Fibroblast of lung (primary cell): ENCODE measurements at places on chromosomes 7 and 10.

DNA sequence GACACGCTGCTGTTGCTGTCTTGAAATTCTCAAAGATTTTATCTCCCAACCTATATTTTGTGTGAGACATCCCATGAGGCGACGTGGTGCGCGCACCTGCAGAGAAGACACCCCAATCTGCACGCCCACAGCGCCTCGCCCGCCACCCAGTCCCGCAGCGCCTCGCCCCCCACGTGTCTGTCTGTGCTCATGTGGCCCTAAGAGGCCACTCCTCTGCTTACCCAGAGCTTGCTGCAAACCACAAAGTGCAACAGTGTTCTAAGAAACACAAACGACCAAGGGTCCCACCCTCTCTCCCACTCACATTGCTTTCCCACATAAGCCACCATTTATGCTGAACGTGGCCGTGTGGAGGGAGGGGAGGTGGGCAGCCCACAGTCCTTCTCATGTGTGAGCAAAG lies 287.2 kb downstream of the PTPRN2 start:
- H3K27ac ChIP-seq = no peak overlapping the region
- no peaks in the 10 kb centered on the region for H3K27me3 ChIP-seq
- DNase-seq = no peak
- H3K4me1 ChIP-seq = no peaks in the 10 kb centered on the region

DNA sequence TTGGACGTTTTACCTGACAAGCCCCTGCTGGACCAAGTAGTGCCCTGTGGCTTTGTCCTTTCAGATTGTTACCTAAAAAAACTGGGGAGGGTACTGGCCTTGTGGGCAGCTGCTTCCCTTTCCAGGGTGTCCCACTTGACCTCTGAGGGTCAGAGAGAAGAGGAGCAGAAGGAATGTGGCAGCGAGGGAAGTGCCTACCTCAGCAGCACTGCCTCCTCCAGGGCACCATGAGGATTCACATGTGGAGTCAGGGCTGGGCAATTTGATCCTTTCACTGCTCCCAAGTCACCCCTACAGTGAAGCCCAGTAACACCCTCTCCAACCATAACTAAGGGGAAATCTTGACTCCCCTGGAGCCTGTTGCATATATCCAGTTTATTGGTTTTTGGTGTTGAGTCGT lies 64.6 kb downstream of the ITGB1 start:
- no peak overlapping the region for H3K27ac ChIP-seq
- no peaks in the 10 kb centered on the region for H3K27me3 ChIP-seq
- no peak overlapping the region for H3K4me3 ChIP-seq
- no peak for DNase-seq
- H3K4me1 ChIP-seq = no peaks in the 10 kb centered on the region

GRCh38 chr10:27319752-27320431 lies 79.3 kb upstream of the ACBD5 start:
- peak overlapping the region; percentile 41 for H3K4me3 ChIP-seq
- H3K27me3 ChIP-seq = no peaks in the 10 kb centered on the region
- H3K27ac ChIP-seq = no peak overlapping the region
- no peaks in the 10 kb centered on the region for H3K36me3 ChIP-seq
- DNase-seq = peak; percentile 52

DNA sequence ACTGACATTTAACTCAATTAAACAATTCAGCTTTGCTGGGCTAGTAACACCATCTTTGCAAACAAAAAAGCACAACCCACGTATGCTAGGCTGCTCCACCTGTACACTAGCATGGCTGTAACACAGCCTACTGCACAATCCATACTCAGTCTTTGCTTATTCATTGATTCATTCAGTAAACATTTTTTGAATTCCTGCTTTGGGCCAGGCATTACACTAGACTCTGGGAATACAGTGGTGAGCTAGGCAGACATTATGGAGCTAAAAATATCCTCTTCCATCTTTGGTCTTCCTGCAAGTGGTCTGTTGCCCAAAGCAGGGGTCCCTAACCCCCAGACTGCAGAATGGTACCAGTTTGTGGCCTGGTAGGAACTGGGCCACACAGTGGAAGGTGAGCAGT lies 9.9 kb downstream of the CNNM1 start:
- DNase-seq = no peak
- H3K27ac ChIP-seq = no peak overlapping the region
- no peak overlapping the region for H3K4me3 ChIP-seq
- peaks cover 2% of the 10 kb centered on the region for H3K4me1 ChIP-seq

DNA sequence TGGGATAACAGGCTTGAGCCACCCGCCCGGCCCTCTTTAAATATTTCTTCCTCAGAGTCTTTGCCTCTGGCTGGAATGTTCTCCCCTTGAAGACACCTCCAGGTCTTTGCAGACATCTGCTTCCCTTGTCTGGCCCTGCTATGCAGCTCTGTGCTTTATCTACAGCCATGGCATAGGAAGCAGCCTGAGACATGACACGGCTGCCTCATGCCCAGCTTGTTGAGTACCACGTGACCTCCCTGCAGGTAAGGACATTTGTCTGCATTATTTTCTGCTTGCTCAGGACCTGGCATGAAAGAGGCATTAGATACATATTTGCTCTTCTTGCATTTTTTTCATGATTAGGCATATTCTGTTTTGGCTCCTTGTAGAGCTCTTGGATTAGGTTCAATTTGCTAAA lies 113.8 kb upstream of the KLF6 start:
- H3K4me3 ChIP-seq = no peak overlapping the region
- H3K27me3 ChIP-seq = no peaks in the 10 kb centered on the region
- no peak for DNase-seq
- no peak overlapping the region for H3K27ac ChIP-seq
- H3K36me3 ChIP-seq = no peaks in the 10 kb centered on the region

DNA sequence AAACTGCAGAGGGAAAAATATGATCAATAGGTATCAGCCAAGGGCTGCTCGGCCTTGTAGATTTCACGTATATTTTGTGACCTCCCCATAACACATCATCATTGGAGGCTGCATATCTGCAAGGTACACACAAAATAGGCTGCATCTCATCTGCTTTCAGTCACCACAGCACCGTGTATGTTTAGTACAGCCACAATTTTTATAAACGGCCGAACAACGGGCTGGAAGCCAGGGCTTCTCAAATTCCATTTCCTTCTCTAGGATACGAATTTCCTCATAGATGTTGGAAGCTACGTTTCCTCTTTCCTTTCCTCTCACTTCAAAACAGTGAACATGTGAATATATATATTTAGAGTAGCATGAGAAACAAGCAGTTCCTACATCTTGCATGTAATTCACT lies 20.2 kb upstream of the FOXK1 start:
- peak; percentile 68 for DNase-seq
- H3K36me3 ChIP-seq = no peaks in the 10 kb centered on the region
- no peak overlapping the region for H3K27ac ChIP-seq
- peaks cover 8% of the 10 kb centered on the region for H3K4me1 ChIP-seq
- no peak overlapping the region for H3K4me3 ChIP-seq
- H3K27me3 ChIP-seq = no peaks in the 10 kb centered on the region

DNA sequence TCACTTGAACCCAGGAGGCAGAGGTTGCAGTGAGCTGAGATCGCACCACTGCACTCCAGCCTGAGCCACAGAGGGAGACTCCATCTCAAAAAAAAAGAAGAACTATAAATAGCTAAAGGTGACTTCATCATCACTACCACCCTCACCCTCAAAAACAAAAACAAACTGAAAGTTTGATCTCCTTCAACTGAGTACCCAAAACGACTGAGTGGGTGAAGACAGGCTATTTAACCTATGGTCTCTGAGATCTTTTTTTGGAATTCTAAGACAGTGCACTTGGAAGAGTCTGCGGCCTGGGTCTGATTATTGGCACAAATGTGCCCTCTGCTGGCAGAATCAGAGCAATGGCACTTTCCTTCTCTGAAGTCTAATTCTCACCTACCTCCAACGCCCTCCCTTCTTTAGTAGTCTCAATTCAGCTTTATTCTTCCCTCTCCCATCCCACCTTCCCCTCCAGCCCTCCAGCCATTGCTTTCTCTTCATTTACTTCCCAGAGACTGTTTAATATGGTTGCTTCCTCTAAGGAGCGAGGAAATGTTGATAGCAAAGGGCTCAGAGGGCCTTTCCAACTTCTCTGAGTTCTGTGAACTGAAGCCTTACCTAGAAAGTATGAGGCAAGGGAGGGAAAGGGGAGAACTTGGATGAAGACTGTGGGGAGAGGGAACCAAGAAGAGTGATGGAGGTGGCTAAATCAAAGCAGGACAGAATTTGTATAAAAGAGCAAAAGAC lies 2.9 kb upstream of the MYOZ1 start:
- H3K36me3 ChIP-seq = no peaks in the 10 kb centered on the region
- DNase-seq = peak; percentile 79
- no peak overlapping the region for H3K4me3 ChIP-seq
- peaks cover 3% of the 10 kb centered on the region for H3K27me3 ChIP-seq
- H3K4me1 ChIP-seq = peaks cover 8% of the 10 kb centered on the region

DNA sequence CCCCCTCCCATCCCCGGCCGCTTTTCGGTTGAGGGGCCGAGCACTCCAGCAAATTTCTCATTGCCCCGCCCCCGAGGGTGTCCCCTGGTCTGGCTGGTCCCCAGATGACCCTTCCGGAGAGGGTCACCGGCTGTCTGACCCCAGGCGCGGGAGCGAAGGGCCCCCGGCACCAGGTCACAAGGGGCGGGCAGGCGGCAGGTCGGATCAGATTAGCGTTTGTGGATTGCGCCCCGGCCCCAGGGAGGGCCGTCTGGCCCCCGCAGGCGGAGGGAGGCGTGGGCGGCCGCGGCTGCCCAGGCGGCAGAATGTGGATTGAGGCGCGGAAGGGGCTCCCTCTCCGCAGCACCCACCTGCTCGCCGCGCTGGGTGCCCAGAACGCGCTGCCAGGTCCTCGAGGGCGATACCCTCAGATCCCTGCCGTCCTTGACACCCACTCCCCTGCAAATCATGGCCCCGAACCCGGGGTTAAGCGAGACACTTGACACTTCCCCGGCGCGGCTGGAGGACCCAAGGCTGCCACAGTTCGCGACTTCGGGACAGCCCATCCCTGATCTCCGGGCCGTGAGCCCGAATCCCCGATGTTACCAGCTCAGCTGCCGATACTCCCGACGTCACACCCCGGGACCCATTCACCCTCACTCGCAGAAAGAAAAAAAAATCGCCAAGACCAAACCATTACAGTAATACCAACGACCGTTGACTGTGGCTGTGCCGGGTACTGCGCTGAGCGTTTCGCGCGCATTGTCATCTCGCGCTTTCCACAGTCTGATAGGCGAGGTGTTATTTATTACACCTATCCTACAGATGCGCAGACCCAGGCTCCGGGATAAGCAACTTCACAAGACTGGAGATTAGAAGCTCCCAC lies 953 bp downstream of the NODAL start:
- DNase-seq = no peak
- H3K27me3 ChIP-seq = peaks cover 40% of the 10 kb centered on the region
- H3K4me3 ChIP-seq = no peak overlapping the region

- no peaks in the 10 kb centered on the region for H3K27me3 ChIP-seq
- H3K4me3 ChIP-seq = no peak overlapping the region
- no peak overlapping the region for H3K27ac ChIP-seq
- no peaks in the 10 kb centered on the region for H3K36me3 ChIP-seq
Measured at GRCh38 chr7:85875398-85875797, 688.5 kb upstream of the SEMA3D start.

DNA sequence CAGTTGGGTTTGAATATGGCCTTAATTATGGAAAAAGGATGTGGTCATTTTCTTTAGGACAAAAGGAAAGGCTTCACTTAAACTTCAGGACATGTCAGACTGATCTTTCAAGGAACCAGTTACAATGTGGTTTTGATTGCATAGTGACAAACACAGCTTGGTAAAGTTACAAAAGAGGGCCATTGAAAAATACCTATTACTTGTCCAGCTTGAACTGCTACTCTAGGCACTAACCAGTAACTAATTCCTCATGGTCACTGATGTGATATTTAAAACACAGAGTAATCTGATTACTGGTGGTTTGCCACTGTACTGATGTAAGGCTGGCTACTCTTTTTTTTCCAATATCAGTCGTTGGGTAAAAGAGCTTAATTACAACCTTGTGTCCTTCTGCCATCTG lies 22.6 kb downstream of the TES start:
- peak overlapping the region; percentile 13 for H3K27ac ChIP-seq
- H3K4me1 ChIP-seq = peaks cover 24% of the 10 kb centered on the region
- H3K36me3 ChIP-seq = no peaks in the 10 kb centered on the region
- DNase-seq = no peak
- H3K4me3 ChIP-seq = no peak overlapping the region

DNA sequence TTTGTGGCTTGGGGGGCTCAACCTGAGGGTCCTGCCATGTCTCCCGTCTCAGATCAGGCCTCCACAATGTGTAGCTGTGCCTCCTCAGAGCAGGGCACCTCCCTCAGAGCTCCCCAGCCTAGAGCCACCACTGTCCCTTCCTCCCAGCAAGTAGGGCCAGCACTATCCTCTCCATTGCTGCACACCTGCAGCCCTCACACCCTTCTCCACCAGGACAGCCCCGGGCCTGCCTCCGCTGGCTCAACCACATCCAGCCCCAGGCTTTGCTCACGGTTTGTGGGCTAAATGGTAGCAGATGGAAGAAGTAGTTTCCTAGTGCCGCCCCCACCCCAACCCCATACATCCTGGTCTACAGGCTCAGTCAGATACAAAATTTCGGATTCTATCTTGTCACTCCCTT lies 10.1 kb downstream of the NFKB2 start:
- no peaks in the 10 kb centered on the region for H3K4me1 ChIP-seq
- H3K27me3 ChIP-seq = peaks cover 31% of the 10 kb centered on the region
- no peak for DNase-seq
- H3K4me3 ChIP-seq = no peak overlapping the region
- no peak overlapping the region for H3K27ac ChIP-seq

- peak; percentile 98 for DNase-seq
- no peaks in the 10 kb centered on the region for H3K36me3 ChIP-seq
- H3K4me1 ChIP-seq = peaks cover 4% of the 10 kb centered on the region
Measured at GRCh38 chr7:75776295-75776971, 4.4 kb upstream of the CCL26 start.

GRCh38 chr7:143408252-143408685 lies 387 bp downstream of the EPHA1 start:
- no peak overlapping the region for H3K4me3 ChIP-seq
- peaks cover 3% of the 10 kb centered on the region for H3K27me3 ChIP-seq
- H3K36me3 ChIP-seq = no peaks in the 10 kb centered on the region

DNA sequence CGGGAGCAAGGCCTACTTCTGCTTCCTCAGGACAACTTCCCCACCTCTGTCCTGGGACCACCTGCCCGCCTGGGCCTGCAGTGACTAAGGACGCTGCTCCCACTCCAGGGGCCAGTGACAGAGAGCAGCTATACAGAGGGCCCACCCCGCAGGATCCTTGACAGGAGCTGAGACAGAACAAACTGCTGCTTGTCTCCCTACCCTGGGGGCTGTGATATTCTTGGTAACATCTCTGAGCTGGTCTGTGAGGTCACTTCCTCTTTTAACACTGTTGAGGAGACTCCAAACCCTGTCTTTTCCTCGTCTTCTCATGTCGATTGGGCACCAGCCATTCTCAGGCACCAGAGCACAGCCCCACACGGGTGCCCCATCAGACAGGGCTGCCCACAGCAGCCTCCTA lies 6.9 kb upstream of the MRPS24 start:
- H3K27ac ChIP-seq = no peak overlapping the region
- no peak overlapping the region for H3K4me3 ChIP-seq
- no peak for DNase-seq
- peaks cover 33% of the 10 kb centered on the region for H3K4me1 ChIP-seq

GRCh38 chr10:130761032-130761575 lies 550.4 kb downstream of the TCERG1L start:
- H3K4me1 ChIP-seq = no peaks in the 10 kb centered on the region
- no peaks in the 10 kb centered on the region for H3K36me3 ChIP-seq
- no peak overlapping the region for H3K27ac ChIP-seq
- DNase-seq = no peak
